ENCODE measurements at places on chromosomes 2 and 18. TPM values are rescaled to one million over a fixed set of nuclear protein-coding genes. Genes with fewer than 3 reads are reported as not detected.

DNA sequence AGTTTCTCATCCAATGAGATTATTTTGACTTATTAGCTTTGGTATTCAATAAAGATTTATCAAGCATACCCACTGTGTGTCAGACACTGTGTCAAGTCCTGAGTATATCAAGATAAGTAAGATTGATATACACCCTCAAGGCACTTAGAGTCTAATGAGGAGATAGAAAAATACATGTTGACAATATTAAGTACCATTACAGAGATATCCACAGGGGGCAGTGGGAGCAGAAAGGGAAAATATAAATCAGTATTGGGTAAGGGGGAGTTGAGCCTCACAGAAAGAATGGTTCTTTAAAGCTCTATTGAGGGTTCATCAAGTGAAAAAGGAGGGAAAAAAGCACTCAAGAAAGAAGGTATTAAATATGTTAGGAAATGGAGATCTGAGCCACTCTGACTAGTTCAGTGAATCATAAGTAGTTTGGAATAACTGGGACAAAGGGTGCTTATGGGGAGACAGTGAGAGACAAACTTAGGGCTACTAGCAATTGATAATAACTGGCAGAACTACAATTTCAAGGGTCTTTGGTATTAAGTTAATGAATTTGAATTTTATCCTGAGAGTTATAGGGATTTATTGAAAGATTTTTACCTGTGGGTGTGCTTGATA is 45.5 kb upstream of the SLC8A1 start:
- H3K4me1 ChIP-seq, result no peaks in the 10 kb centered on the region
- H3K4me3 ChIP-seq, result no peak overlapping the region
- no peak overlapping the region for H3K27ac ChIP-seq
- DNase-seq, result no peak
- no peaks in the 10 kb centered on the region for H3K36me3 ChIP-seq

DNA sequence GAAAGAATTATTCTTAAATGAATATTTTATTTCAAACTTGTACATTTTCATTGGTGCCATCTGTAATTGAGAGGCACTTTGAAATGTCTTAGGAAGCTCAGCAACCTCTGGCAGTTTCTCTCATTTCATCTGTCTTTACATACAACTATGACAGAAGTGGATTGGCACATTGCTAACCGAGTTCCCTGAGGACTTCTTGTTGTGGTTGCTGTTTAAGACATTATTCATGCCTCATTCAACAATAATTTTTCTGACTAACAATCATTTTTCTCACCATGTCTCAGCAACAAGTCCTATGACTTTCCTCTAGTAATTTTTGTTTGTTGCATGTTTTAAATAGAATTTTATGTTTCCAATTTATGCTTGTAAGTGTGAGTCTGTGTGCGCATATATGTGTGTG is 284.0 kb upstream of the CWC22 start:
- H3K36me3 ChIP-seq, result no peaks in the 10 kb centered on the region
- no peaks in the 10 kb centered on the region for H3K4me1 ChIP-seq
- no peak overlapping the region for H3K4me3 ChIP-seq
- no peak for DNase-seq
- no peak overlapping the region for H3K27ac ChIP-seq
- H3K27me3 ChIP-seq, result no peaks in the 10 kb centered on the region

GRCh38 chr2:200498402-200499162 is 11.3 kb downstream of the KCTD18 start:
- no peaks in the 10 kb centered on the region for H3K36me3 ChIP-seq
- H3K27ac ChIP-seq, result no peak overlapping the region
- DNase-seq, result no peak
- H3K4me3 ChIP-seq, result no peak overlapping the region
- H3K27me3 ChIP-seq, result no peaks in the 10 kb centered on the region
- no peaks in the 10 kb centered on the region for H3K4me1 ChIP-seq

GRCh38 chr2:178892751-178893625 is 85.8 kb upstream of the TTN start:
- no peaks in the 10 kb centered on the region for H3K36me3 ChIP-seq
- no peaks in the 10 kb centered on the region for H3K4me1 ChIP-seq
- no peak overlapping the region for H3K4me3 ChIP-seq
- no peaks in the 10 kb centered on the region for H3K27me3 ChIP-seq
- DNase-seq, result no peak

DHRS9 gene
- total RNA-seq, result 10.2 TPM

LRRC30 gene
- not detected for total RNA-seq

KIF5C gene
- 1.2 TPM for total RNA-seq

DNA sequence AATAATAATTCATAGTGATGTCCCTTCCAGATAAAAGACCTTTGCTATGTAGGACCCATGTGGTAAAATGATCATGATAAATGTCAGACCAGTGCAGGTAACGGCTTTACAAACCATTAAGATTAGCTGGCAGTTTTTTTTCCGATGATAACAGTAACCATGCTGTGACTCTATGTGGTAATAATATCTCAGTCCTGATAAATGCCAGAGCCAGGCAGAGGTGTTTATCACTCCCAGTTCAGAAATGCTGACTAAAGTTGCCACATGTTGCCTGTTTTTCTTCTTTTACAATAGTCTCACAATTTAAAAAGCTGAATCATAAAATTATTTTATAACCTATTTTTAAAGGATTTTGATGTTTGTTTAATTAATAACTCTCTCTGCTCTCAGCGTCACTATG is 565.1 kb downstream of the ARHGAP15 start:
- H3K36me3 ChIP-seq, result no peaks in the 10 kb centered on the region
- DNase-seq, result no peak
- no peaks in the 10 kb centered on the region for H3K4me1 ChIP-seq
- H3K27ac ChIP-seq, result no peak overlapping the region

- H3K4me3 ChIP-seq, result no peak overlapping the region
- no peak overlapping the region for H3K27ac ChIP-seq
- no peaks in the 10 kb centered on the region for H3K4me1 ChIP-seq
- H3K27me3 ChIP-seq, result no peaks in the 10 kb centered on the region
Observed at GRCh38 chr2:26752656-26753055, 11.4 kb upstream of the SLC35F6 start.

- H3K4me3 ChIP-seq, result no peak overlapping the region
- no peaks in the 10 kb centered on the region for H3K36me3 ChIP-seq
- no peaks in the 10 kb centered on the region for H3K4me1 ChIP-seq
- no peak for DNase-seq
- no peaks in the 10 kb centered on the region for H3K27me3 ChIP-seq
Observed at GRCh38 chr18:68725346-68725745, 10.4 kb upstream of the TMX3 start.

ERFE gene
- total RNA-seq, result 0.57 TPM

LYG2 gene
- total RNA-seq, result not detected

GRCh38 chr2:101380376-101380775 is 6.9 kb downstream of the CREG2 start:
- DNase-seq, result no peak
- H3K4me1 ChIP-seq, result no peaks in the 10 kb centered on the region
- H3K4me3 ChIP-seq, result no peak overlapping the region
- H3K36me3 ChIP-seq, result no peaks in the 10 kb centered on the region
- no peaks in the 10 kb centered on the region for H3K27me3 ChIP-seq

ENOSF1 gene
- 77.6 TPM for total RNA-seq

DNA sequence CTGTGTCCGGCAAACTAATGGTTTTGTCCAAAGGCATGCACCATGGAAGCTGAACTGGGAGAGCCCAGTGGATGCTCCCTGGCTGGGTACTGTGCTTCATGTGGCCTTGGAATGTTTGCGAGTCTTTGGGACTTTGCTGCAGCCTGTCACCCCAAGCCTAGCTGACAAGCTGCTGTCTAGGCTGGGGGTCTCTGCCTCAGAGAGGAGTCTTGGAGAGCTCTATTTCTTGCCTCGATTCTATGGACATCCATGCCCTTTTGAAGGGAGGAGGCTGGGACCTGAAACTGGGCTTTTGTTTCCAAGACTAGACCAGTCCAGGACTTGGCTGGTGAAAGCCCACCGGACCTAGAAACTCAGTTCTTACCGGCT is 1.7 kb downstream of the MARS2 start:
- no peak for DNase-seq
- no peaks in the 10 kb centered on the region for H3K27me3 ChIP-seq
- no peak overlapping the region for H3K27ac ChIP-seq
- H3K4me1 ChIP-seq, result peaks cover 30% of the 10 kb centered on the region
- H3K36me3 ChIP-seq, result peaks cover 5% of the 10 kb centered on the region
- peak overlapping the region; percentile 83 for H3K4me3 ChIP-seq

TUBA4B gene
- total RNA-seq, result not detected

GRCh38 chr2:112493858-112494648 is 12.1 kb downstream of the TTL start:
- DNase-seq, result peak; percentile 63
- H3K4me3 ChIP-seq, result no peak overlapping the region
- no peaks in the 10 kb centered on the region for H3K27me3 ChIP-seq
- H3K36me3 ChIP-seq, result no peaks in the 10 kb centered on the region
- H3K27ac ChIP-seq, result peak overlapping the region; percentile 60

GRCh38 chr2:177727577-177728398 is 335.2 kb downstream of the AGPS start:
- H3K36me3 ChIP-seq, result no peaks in the 10 kb centered on the region
- H3K4me1 ChIP-seq, result no peaks in the 10 kb centered on the region
- H3K27me3 ChIP-seq, result no peaks in the 10 kb centered on the region
- no peak overlapping the region for H3K4me3 ChIP-seq

- H3K4me1 ChIP-seq, result no peaks in the 10 kb centered on the region
- no peak overlapping the region for H3K4me3 ChIP-seq
- no peak for DNase-seq
- no peak overlapping the region for H3K27ac ChIP-seq
- no peaks in the 10 kb centered on the region for H3K36me3 ChIP-seq
Observed at GRCh38 chr2:26887151-26887550, 39.2 kb downstream of the DPYSL5 start.

CENPA gene
- total RNA-seq, result not detected

- no peaks in the 10 kb centered on the region for H3K27me3 ChIP-seq
- no peaks in the 10 kb centered on the region for H3K4me1 ChIP-seq
- no peak overlapping the region for H3K27ac ChIP-seq
- no peak for DNase-seq
- no peaks in the 10 kb centered on the region for H3K36me3 ChIP-seq
- H3K4me3 ChIP-seq, result no peak overlapping the region
Observed at GRCh38 chr2:96679848-96680247, 37.3 kb downstream of the FER1L5 start.

DNA sequence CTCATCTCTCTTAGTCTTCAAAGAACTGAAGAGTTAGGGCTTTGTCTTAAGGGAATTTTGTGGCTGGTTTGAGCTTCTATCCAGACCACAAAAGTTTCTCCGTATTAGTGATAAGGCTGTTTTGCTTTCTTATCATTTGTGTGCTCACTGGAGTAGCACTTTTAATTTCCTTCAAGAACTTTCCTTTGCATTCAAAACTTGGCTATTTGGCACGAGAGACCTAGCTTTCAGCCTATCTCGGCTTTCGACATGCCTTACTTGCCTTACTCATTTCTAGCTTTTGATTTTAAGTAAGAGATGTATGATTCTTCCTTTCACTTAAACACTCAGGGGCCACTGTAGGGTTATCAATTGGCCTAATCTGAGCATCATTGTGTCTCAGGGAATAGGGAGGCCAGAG is 29.9 kb downstream of the HDHD2 start:
- H3K4me1 ChIP-seq, result no peaks in the 10 kb centered on the region
- no peaks in the 10 kb centered on the region for H3K27me3 ChIP-seq
- H3K27ac ChIP-seq, result no peak overlapping the region

- no peaks in the 10 kb centered on the region for H3K27me3 ChIP-seq
- H3K4me3 ChIP-seq, result no peak overlapping the region
- no peaks in the 10 kb centered on the region for H3K36me3 ChIP-seq
- H3K27ac ChIP-seq, result no peak overlapping the region
- no peak for DNase-seq
- H3K4me1 ChIP-seq, result no peaks in the 10 kb centered on the region
Observed at GRCh38 chr2:99476629-99477028, 13.2 kb downstream of the REV1 start.

DNA sequence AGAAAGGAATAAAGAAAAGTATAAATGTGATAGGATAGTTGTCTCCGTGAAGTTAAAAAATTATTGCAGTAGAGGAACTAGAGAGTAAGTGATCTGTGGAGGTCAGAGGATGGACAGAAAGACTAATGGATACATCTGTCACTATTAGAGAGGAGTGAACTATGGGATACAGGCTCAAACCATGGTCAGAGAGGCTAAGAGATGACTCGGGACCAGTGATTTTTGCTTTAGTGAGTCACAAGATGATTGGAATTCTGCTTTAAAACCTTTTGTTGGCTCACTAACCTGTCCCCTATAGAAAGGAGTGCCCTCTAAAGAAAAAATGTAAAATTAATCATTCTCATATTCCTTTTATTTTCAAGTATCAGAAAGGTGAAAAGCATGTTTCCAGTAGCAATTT is 30.3 kb downstream of the ALMS1 start:
- no peak overlapping the region for H3K4me3 ChIP-seq
- H3K27me3 ChIP-seq, result no peaks in the 10 kb centered on the region
- H3K36me3 ChIP-seq, result no peaks in the 10 kb centered on the region

- H3K4me3 ChIP-seq, result no peak overlapping the region
- H3K4me1 ChIP-seq, result no peaks in the 10 kb centered on the region
- H3K27ac ChIP-seq, result no peak overlapping the region
- no peaks in the 10 kb centered on the region for H3K36me3 ChIP-seq
- no peak for DNase-seq
- no peaks in the 10 kb centered on the region for H3K27me3 ChIP-seq
Observed at GRCh38 chr18:34904994-34905393, 136.2 kb upstream of the MAPRE2 start.

DNA sequence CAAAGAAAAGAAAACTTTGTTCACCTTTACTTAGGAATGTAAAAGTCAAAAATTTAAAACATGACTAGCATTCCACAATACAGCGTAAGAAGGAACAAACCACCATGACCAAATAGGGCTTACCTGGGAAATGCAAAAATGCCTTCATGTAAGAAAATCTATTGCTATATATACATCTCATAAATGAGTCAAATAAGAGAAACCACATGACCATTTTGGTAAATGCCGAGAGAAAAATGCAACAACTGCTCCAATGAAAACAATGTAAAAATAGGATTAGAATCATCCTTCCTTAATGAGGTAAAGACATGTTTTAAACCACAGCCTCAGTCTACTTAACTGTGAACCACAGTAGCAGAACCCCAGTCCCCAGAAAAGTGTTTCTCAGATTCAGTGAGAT is 49.4 kb downstream of the TGOLN2 start:
- no peaks in the 10 kb centered on the region for H3K36me3 ChIP-seq
- no peak overlapping the region for H3K27ac ChIP-seq
- H3K27me3 ChIP-seq, result no peaks in the 10 kb centered on the region

SH3YL1 gene
- 95.6 TPM for total RNA-seq

DNA sequence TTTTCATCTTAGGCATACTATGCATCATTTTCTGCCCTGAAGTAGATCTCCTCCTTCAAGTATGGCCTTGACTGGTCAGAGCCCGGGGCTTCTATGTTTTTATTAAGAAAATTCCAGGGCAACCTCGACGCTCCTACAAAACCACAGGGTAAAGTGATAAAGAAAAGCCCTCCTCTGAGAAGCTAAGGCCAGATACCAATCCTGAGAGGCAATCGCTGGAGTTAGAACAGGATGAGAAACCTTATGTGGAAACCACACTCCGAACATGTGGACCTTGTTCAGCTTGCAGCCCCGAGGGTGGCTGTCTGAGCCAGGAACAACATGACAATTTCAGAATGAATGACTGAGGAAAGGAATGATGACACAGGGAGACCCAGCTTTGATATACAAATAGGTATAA is 35.6 kb downstream of the RMC1 start:
- no peak for DNase-seq
- H3K4me3 ChIP-seq, result no peak overlapping the region
- no peak overlapping the region for H3K27ac ChIP-seq
- H3K4me1 ChIP-seq, result no peaks in the 10 kb centered on the region

GRCh38 chr2:120630031-120630701 is 105.5 kb upstream of the GLI2 start:
- H3K4me1 ChIP-seq, result no peaks in the 10 kb centered on the region
- DNase-seq, result no peak
- no peaks in the 10 kb centered on the region for H3K27me3 ChIP-seq
- H3K4me3 ChIP-seq, result no peak overlapping the region
- H3K36me3 ChIP-seq, result no peaks in the 10 kb centered on the region

RAPGEF4 gene
- total RNA-seq, result 4.8 TPM
